CD4-positive, alpha-beta memory T cell (primary cell): ENCODE measurements at places on chromosomes 3 and 15.

DNA sequence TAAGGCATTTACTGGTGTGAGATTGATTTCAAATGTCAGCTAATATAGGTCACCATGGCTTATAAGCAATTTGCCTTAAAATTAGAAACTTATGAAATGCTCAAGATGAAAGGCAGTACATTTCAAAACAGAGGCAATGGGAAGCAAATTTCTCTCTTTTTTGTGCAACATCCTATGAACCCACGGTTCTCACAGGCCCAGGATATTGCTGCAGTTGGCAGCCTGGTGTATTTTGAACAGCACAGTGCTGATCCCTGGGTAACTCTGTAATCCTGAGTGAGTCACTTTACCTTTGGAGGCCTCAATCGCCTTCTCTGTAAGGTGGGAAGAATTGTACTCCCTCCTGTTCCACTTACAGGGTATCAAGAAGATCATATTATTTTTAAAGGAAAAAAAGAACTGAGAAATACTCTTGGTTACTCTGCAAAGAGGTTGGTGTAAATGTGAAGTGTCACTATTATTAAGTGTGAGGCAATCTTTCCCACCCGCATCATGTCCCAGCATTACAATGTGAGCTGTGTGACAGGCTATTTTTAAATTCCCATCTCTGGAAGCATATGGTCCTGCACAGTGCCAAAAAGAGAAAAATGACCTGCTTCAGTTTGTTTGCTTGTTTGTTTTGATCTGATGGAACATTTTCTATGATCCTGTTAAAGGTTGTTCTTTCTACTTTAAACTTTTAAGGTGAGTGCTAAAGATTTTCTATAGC lies 190.1 kb upstream of the LPP start:
- no peak for DNase-seq

DNA sequence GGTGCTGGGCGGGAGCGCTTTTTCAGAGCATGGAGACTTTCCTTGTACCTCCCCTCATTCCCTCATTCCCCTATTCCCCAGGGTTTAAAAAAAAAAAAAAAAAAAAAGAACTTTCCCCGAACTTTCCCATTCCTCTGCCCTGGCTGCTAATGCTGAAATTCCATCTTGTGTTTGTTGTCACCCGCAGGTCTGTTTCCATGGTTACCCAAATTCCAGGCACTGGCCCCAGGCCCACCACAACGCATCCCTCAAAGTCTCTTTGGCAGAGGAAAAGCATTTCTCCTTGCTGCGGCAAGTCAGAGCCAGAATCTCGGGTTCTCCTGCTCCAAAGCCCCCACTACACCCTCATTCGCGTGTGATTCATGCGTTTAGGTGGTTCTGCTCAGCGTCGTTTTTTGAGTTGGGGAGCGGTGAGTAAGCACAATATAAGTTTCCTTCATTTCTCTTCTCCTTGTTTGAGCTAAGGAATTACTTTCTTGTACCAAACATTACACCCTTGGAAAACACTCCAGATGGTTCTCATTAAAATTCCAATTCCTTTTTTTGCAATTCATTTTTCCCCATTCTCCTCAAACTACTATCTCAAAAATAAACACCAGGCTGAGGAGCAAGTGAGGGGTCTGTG lies 21.6 kb downstream of the ANAPC13 start:
- no peak for DNase-seq

GRCh38 chr3:132509096-132509495 lies 88.0 kb upstream of the ACKR4 start:
- no peak for DNase-seq

- DNase-seq, result no peak
These were observed 20.1 kb upstream of the ANKDD1A start for GRCh38 chr15:64891561-64891960.
